ENCODE measurements at places on chromosomes 5 and 9.

- no peak for DNase-seq
These were observed 12.0 kb upstream of the PCSK5 start for GRCh38 chr9:75878488-75878860.

DNA sequence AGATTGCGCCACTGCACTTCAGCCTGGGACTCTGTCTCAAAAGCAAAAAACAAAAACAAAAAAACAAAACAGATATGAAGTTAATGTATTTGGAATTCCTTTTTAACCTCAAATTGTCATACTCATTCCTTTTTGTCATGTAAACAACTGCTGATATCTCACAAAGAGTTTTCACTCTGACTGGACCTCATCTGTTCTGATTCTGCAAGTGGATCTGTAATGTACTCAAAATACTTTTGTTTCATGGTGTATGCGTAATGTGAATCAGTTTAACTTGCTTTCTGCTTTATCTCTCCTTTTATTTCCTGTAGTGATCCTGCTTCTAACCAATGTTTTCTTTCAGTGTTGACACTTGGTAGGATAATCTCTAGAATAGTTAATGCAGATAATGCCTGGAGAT, 106.7 kb downstream of the FOCAD start:
- no peak for DNase-seq

DNA sequence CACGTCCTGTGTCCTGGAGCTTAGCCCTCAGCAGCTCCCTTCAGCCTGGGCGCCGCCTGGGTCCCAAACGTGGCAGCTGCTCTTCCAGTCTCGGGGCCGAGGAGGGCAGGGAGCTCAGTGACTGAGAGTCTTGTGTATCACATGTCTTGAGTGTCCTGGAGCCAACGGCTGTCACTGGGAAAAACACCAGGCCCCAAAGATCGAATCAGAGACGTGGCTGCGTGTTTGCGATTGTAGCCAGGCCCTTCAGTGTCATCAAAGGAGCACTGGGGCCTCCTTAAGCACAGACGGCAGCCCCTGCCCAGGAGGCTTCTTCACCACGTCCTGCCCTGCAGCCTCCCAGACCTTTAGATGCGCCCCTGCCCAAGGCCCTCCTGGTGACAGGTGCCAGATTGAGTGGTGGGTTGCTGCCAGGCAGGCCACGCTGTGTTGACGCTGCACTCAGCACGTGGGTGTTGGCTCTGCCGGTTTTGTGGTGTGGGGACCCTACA, 5.7 kb upstream of the EXOC3 start:
- DNase-seq: no peak

GRCh38 chr9:128702445-128702948, at the start of gene PKN3:
Gene PKN3 (plus strand): TSS chr9:128702503. CDS start chr9:128702916, 413 bp downstream.
- DNase-seq: peak; percentile 76

GRCh38 chr9:106632621-106633020, 230.3 kb upstream of the ZNF462 start:
- DNase-seq: no peak

DNA sequence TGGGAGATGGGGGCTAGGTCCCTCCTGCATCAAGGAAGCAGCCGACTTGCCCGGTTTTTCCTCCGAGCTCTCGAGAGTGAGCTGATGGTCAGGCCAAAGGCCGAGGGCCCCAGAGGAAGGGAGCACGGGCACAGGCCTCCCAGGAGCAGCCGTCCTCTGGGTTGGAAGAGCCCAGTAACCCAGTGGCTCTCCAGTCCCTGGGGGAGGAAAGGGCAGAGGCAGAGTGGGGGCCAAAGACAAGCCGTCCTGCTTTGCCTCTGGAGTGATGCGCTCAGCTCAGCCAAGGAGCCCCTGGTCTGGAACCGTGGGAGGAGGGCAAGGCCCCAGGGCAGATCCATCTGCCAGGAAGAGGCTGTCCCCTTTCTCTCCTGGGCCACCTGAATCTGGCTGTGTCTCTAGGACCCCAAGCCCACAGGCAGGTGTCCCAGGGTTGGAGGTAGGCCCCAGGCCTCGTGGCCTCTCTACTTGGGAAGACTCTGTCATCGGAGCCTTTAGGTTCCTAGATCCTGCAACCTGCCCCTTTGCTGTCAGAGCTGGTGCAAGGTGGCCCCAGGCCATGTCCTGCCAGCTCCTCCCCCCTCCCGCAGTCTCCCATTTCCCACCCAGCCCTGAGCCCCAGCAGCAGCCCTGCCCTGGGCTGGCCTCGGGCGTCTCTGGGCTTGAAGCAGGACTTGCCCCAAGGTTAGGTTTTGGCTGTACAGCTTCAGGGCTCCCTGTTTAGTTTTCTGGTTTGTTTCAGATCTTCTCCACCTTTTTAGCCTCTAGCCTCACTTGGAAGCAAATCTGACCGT, 224.1 kb downstream of the CACNA1B start:
- no peak for DNase-seq

- no peak for DNase-seq
These were observed 231.6 kb upstream of the VLDLR start for GRCh38 chr9:2390028-2390427.

DNA sequence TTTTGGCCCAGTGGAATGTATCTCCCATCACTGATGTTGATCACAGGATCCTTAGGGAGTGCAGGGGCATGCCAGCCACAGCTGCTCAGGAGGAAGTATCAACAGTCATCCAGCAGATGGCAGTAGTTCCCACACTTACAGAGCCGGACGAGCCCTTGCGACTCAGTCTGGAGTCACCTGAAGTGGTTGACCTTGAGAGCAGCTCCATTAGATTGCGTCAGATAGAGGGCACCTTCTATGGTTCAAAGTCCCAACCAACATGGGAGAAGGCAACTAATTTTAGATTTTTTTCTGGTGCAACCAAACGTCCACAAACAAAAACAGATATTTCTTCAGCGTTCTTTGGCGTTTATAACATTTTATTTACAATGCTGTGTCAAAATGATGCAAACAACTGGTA, 124.5 kb downstream of the EGFLAM start:
- peak; percentile 34 for DNase-seq

- DNase-seq: no peak
These were observed 3.9 kb downstream of the IL9 start for GRCh38 chr5:135891791-135892190.

- no peak for DNase-seq
These were observed 14.1 kb downstream of the ALDH1B1 start for GRCh38 chr9:38406476-38407186.

DNA sequence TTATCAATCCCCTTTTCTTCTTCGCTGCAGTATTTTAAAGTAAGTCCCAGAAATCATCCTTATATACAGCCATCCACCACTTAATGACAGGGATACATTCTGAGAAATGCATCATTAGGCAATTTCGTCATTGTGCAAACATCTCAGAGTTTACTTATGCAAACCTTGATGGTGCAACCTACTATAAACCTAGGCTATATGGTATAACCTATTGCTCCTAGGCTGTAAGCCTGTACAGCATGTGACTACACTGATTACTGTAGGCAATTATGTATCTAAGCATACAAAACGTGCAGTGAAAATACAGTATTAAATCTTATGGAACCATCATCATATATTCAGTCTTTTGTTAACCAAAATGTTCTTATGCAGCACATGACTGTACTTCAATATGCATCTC, 36.8 kb downstream of the SAXO1 start:
- DNase-seq: no peak

DNA sequence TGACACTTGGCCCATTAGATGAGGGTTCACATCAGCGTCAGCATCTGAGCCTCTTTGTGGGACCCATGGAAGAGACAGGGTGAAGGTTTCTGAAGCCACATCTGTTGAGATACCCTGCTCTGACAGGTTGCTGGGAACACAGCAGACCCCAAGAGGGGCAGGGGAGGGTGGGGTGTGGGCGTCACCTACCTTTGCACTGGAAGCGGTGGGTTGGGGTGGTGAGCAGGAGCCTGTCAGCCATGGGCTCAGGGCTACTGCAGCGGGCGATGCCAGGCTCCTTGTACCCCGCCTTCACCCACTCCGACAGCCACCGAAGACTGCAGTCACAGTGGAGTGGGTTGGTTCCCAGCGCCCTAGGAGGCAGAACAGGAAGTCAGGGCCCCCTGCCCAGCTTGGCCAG, 131.5 kb upstream of the PANK3 start:
- no peak for DNase-seq

GRCh38 chr9:128438343-128439109, 17.3 kb upstream of the ODF2 start:
- peak; percentile 49 for DNase-seq

DNA sequence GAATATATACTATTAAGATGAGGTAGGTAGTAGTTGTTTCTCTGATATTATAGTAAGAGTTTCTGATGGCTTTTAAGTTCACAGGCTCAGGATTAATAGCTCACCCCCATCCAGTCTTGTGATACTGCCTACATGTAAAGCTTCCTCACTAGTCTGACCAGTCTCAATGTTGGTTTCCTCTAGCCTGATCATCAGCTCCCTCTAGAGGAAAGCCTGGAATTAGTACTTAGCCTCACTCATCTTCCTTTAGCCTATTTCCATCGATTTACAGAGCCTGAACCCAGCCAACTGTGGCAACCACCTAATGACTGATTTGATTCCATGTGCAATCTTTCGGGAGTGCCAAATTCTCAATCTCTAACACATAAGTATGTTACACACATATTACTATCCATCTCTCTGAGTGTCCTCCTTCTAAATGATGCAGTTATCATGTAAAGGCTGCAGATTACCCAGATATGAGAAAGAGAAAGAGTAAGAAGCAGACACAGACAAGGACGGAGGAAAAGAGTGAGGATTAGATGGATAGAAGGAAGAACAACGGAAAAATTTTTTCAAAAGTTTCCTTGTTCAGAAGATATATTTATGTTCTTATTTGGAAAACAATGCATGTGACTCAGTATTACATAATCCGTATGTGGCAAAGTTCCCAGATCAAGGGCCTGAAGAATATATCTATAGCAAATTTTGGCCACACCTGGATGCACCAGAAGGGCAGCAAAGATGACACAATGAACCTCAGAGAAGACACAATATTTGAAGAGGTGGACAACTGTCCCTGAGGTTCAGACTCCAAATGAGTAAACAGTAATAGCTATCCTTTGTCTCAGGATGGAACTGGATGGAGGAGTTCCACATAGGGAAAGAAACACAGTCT, 333.7 kb downstream of the ELAVL2 start:
- peak; percentile 29 for DNase-seq

- no peak for DNase-seq
These were observed 126.7 kb downstream of the SLC25A46 start for GRCh38 chr5:110865400-110866094.

GRCh38 chr5:38167562-38167996, 90.8 kb upstream of the EGFLAM start:
- DNase-seq: no peak

DNA sequence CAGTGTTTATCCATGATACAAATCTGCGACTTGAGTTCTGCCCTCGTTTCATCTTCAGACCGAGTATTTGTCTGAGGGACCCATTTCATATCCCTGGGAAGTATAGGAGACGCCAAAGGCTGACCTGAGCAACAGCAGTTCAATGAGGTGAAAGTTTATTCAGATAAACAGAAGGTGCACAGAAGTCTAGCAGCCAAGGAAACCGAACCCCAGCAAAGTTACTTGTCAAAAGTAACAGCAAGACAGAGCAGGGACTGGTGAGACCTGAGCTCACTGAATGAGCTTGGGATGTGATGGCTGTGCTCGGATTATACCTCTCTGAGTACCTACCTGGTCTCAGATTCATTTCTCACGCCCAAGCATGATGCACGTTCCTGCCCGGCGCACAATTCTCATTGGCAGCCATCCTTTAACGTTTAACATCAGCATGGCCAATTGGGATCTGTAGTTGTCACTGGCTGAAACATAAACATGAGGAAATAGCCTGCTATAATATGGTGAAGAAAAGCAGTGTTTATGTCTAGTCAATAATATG, 599 bp downstream of the LYRM7 start:
- DNase-seq: no peak

DNA sequence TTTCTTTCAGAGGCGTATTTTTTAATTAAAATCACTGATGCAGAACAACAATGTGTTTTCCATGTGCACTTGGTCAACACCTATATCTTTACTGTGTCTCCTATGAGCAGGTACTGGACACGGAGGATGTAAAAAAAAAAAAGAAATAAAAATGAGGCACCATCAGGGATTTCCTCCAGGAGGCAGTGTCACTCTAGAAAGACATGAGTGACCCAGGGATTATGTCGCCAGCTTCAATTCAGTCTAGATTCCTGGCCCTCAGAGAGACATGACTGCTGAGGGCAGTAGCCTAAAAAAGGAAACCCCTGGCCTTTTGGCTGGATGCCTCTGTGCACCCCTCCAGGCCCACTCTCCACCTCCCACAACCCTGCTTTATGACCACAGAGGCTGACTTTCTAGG, 18.3 kb upstream of the IL33 start:
- DNase-seq: no peak

- DNase-seq: no peak
These were observed 992 bp downstream of the SH2D3C start for GRCh38 chr9:127777368-127777980.

DNA sequence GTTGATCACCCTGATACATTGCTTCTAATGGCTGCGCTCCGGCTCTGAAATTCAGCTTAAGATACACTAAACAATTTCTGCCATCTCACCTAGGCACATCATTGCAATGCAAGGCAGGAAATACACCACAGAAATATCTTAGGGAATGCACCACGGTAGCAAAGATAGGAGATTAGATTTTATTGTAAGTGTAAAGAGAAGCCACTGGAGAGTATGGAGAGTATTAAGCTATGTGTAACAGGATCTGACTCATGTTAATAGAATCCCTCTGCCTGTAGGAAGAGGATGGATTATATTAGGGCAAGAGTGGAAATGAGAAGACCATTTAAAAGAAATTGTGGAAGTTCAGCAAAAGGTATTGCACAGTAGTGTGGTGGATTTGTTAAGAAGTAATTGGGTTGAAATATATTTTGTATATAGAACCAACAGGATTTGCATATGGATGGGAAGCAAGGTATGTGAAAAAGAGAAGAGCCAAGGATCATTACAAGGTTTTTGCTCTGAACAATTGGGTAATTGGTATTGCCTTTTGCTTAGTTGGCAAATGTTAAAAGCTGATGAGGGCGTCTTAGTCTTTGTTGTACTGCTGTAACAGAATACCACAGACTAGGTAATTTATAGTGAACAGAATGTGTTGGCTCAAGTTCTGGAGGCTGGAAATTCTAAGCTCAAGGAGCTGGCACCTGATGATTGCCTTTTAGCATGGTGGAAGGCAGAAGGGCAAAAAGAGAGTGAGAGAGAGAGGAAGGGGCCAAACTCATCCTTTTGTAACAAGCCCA, 636.1 kb downstream of the PSAT1 start:
- DNase-seq: no peak

- DNase-seq: no peak
These were observed 186.5 kb downstream of the LURAP1L start for GRCh38 chr9:12961276-12961809.

DNA sequence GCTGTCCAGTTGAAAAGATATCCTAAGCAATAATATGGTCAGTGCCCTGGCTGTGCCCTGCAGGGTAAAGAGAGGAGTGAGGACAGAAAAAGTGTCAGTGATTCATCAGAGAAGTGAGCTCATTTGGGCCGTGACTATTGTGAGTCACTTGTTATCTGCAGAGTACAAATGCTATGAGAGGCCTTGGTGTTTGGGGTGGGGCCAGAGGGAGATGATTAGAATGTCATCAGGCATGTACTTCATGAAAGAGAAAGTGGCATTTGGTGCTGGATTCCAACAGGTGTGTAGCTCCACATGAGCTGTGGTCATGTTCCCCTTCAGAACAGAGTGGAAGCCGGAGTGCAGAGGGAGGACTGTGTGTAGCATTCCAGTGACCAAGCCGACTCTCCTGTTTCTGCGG, 174.1 kb downstream of the KDM4C start:
- no peak for DNase-seq

Measured in NCI-H1092 (cell line).